NCI-H2029 treated with DMSO at 0.1 percent for 48 hours (cell line): ENCODE measurements at places on chromosomes 5 and 9.

- DNase-seq: no peak
Measured at GRCh38 chr5:141681695-141682641, at the start of gene ARAP3. Gene ARAP3 (minus strand): TSS chr5:141682230. CDS start chr5:141680486, 1,744 bp downstream.

DNA sequence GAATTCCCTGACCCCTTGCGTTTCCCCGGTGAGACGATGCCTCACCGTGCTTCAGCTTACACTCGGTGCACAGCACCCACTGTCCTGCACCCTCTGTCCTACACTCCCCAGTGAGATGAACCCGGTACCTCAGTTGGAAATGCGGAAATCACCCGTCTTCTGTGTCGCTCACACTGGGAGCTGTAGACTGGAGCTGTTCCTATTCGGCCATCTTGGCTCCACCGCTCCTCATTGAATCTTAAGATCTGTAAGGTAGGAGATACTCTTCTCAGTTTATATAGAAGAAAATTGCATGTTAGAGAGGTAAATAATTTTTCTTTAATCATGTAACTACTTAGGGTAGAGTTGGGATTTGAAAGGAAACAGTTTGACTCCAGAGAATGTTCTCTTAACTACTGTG lies 62.2 kb downstream of the DMRTA1 start:
- DNase-seq: peak; percentile 59

- DNase-seq: no peak
Measured at GRCh38 chr9:2616692-2617377, 4.8 kb upstream of the VLDLR start.

DNA sequence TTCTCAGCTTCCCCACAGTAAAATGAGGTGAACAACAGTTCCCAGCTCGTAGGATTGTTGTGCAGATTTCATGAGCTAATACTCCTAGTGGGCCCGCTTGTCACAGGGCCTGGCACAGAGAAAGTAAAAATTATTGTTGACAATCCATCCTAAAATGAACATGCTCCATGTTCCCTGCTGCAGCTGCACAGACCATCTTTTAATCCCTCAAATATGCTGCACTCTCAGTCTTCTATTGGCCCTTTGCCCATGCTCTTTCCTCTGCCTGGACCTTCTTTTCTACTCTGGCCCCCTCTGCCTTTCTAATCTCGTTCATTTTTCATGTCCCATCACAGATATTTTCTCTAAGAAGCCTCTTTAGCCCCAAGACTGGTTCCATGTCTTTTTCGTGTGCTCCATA lies 117.7 kb upstream of the NR3C1 start:
- DNase-seq: no peak

- DNase-seq: no peak
Measured at GRCh38 chr5:470961-471749, 28.2 kb downstream of the EXOC3 start.

GRCh38 chr5:16810208-16810854 lies 125.8 kb downstream of the MYO10 start:
- no peak for DNase-seq

GRCh38 chr9:118529210-118529609 lies 825.0 kb downstream of the TLR4 start:
- DNase-seq: no peak

DNA sequence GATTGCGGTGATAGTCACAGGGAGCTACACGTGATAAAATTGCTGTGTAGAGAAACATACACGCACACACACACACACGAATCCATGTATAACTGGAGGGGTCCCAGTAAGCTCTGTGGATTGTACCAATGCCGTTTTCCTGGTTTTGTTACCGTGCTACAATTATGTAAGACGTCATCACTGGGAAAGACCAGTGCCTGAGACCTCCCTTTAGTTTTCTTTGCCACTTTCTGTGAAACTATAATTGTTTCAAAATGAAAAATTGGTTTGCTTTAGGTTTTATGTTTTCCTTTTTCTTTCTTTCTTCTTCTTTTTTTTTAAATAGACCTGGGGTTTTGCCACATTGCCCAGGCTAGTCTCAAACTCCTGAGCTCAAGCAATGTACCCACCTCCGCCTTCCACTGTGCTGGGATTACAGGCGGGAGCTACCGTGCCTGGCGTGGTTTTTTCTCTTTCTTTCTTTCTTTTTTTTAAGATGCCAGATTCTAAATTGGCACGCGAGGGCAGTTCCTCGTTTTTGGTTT lies 21.3 kb downstream of the OR2V2 start:
- DNase-seq: no peak

DNA sequence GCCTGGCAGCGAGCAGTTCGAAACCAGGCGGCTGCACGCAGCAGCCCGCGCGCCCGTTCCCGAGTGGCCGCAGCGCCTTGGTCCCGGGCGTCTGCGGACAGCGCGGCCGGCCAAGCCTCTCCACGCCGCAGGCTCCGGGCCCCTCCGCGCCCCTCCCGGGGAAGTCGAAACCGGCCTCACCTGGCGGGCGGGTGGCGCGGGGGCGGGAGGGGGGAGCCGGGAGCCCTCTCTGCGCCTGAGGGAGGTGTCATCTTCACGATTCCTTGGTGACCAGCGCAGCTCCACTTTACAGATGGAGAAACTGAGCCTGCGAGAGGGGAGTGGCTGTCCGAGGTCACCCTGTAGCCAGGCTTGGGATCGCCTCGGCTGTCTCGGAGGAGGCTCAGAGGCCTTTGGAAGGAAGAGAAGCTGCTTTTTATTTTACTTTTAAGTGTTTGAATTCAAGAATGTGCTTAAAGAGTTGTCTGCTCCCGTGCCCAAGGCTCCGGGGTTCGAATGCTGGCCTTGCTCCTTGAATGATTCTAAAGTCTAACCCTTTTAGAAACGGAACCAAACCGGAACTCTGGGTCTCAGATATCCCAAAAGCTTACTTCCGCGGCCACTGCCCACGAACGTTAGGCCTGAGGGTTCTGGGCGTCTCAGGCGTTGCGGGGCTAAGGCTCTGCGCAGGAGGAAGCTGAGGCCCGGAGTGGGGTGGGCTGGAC lies 662 bp downstream of the SUSD3 start:
- DNase-seq: no peak

DNA sequence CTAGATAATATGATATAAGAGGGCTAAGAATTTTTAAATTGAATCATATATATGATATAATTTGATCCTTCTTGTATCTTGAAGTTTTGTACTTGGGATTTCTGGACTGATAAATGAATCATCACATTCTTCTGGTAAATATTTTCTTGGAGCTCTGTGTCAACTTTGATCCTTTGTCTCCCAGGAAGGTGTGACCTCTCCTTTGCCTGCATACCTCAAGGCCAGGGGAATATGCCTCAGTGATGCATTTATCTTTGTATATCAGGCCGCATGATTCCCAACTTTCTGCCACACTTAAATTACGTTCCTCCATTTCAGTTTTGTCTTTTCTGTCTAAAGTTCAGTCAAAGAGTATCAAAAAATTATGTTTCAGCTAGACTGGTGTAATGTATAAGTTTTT lies 101.2 kb downstream of the NLN start:
- no peak for DNase-seq

- DNase-seq: no peak
Measured at GRCh38 chr5:139593716-139594319, 32.7 kb downstream of the UBE2D2 start.

DNA sequence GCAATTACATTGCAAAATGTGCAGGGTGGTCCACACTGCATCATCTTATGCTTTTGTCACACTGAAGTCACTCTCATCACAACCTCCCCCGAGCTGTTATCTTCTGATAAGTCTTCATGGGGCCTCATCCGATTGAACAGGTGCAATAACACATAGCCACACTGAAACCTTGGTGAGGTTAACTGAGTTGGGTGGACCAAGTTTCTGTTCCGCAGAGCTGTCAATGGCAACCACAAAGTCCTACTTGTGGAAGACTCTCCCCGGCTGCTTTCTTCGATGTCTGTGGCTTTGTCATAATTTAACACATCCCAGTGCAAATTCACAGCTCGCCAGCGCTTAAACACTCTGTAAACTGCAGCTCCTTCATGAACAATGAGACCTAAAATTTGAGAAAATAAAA lies 112.2 kb downstream of the MARCHF11 start:
- DNase-seq: no peak

- no peak for DNase-seq
Measured at GRCh38 chr5:136039202-136039601, 10.4 kb downstream of the TGFBI start.

DNA sequence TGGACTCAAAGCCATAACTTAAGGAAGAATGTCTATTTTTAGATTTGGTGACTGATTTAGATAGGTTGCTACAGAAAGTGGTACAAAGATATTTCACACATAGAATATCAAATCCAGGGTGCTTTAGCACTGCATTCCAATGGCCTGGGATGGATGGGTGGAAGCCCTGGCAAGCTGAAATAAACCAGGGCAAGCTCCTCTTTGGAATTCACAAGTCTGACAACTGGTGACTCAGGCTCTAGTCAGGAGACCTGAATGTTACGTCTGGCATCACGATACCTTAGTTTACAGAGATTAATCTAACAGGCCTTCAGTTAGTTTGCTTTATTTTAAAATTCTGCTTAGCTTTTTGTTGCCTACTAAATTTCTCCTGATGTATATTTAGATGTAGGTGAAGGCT lies 144.0 kb downstream of the TMC1 start:
- DNase-seq: no peak

- DNase-seq: no peak
Measured at GRCh38 chr9:24118190-24118589, 292.1 kb upstream of the ELAVL2 start.

GRCh38 chr5:78550891-78551290 lies 97.7 kb downstream of the LHFPL2 start:
- DNase-seq: no peak

DNA sequence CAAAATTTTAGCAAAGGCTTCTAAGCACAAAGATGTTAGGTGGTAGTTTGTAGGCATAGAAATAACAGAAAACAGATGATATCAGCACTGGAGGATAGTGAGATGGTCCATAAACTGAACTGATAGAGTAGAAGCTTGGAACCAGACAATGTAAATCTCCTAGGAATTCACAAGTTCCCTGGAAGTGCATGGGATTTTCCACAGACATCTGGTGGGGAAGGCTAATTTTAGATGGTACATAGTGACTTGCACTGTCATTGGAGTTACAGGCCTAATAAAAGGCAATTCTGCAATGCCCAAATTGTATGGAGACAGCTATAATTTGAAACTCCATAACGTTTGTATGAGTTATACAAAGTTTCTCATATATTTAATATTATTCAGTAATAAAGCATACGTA lies 653.0 kb upstream of the MEF2C start:
- no peak for DNase-seq

DNA sequence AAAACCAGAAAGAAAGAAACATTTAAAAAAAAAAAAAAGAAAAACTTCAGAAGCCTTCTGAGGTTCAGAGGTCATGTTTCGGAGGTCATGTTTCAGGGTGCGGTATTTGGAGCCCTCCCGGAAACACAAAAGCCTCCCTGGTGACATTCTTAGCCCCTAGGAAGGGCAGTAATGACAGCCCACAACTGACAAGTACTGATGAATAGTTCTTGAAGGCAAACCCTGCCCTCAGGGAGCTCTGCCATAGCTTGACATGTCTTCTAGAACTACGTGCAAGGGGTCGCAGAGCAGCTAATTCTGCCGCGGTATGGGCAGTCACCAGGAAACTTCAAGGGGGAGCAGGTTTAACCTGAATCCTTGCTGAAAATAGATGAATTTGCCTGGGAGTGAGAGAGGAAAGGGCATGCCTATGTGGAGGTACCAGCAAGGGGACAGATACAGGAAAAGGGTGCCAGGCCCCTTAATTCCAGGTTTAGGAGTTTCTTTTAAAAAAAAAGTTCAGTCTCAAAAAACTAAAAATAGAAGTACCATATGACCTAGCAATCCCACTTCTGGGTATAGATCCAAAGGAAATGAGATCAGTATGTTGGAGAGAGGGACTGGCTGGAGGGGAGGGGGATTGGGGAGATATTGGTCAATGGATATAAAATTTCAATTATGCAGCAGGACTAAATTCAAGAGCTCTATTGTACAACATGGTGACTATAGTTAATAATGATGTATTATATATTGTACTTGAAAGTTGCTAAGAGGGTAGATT lies 98.4 kb downstream of the C9orf152 start:
- no peak for DNase-seq

- DNase-seq: no peak
Measured at GRCh38 chr5:114319821-114320220, 42.0 kb upstream of the KCNN2 start.

DNA sequence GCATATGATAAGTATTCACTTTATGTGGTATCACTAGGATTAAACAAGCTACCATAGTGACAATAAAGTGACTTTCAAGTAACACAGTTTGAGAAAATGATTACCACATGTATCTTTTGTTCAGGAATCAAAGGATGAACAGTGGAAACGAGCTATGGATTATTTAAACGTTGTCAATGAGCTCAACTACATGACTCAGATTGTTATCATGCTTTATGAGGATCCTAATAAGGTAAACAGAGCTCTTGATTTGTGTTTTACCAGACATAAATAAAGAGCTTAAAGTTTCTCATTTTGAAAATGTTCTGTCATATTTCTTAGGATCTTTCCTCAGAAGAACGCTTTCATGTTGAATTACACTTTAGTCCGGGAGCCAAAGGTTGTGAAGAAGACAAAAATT lies 57.4 kb downstream of the PPIP5K2 start:
- DNase-seq: no peak

- DNase-seq: no peak
Measured at GRCh38 chr5:3026099-3026498, 274.6 kb upstream of the IRX2 start.

GRCh38 chr9:93035821-93036351 lies 22.6 kb upstream of the SUSD3 start:
- DNase-seq: no peak

DNA sequence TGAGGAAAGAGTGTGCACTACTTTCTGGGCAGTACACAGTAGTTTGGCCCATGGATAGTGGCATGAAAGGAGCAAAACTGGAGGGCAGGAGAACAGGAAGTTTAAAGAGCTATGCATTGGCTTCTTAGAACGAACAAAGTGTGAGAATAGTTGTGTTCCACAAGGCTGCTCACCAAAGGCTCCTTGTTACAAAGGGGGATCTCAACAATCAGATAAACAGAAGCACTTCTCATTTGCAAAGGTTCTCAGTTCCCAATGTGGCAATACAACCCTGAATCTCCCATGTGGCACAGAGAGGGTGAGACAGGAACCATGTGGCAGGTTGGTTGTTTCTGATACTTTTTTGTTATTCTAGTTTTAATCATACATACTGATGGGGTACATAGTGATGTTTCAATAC lies 158.4 kb downstream of the CARTPT start:
- no peak for DNase-seq

- no peak for DNase-seq
Measured at GRCh38 chr5:150960791-150961396, 56.1 kb upstream of the ZNF300 start.

GRCh38 chr9:87898151-87898550 lies 15.5 kb downstream of the SPATA31E1 start:
- no peak for DNase-seq

- no peak for DNase-seq
Measured at GRCh38 chr5:45399041-45399440, 297.1 kb downstream of the HCN1 start.
